SJSA1 (cell line): ENCODE measurements at places on chromosomes 6 and 20.

DNA sequence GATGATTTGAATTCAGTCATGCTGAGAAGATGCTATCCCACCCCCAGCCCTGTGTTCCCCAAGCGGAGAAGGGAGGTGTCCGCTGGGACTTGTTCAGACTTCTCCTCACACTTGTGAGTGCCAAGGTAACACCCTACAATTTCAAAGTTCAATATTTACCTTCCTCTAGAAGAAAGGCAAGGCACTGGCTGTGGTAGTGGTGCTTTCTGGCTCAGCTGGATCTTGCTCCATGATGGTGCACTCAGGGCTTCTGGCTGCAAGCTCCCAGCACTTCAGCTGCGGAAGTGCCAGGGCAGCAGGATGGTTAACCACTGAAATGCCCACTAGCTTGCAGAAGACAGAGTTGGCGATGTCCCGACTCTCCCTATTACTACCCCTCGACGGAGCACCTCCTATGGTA lies 135.4 kb downstream of the MTFR2 start:
- DNase-seq: no peak

- no peak for DNase-seq
Observed at GRCh38 chr6:15387118-15387517, 141.2 kb downstream of the JARID2 start.

- no peak for DNase-seq
Observed at GRCh38 chr6:87660226-87660911, 41.7 kb downstream of the AKIRIN2 start.

- no peak for DNase-seq
Observed at GRCh38 chr6:106557837-106558236, 71.5 kb downstream of the RTN4IP1 start.

- no peak for DNase-seq
Observed at GRCh38 chr20:52103913-52104545, 87.5 kb downstream of the ZFP64 start.

GRCh38 chr6:149053848-149054558 lies 263.5 kb upstream of the TAB2 start:
- DNase-seq: no peak

GRCh38 chr20:13990465-13990864 lies at the start of gene SEL1L2:
Gene SEL1L2, minus strand, starts transcription at chr20:13990614. Its CDS starts 80 bp downstream, at chr20:13990534.
- DNase-seq: no peak

DNA sequence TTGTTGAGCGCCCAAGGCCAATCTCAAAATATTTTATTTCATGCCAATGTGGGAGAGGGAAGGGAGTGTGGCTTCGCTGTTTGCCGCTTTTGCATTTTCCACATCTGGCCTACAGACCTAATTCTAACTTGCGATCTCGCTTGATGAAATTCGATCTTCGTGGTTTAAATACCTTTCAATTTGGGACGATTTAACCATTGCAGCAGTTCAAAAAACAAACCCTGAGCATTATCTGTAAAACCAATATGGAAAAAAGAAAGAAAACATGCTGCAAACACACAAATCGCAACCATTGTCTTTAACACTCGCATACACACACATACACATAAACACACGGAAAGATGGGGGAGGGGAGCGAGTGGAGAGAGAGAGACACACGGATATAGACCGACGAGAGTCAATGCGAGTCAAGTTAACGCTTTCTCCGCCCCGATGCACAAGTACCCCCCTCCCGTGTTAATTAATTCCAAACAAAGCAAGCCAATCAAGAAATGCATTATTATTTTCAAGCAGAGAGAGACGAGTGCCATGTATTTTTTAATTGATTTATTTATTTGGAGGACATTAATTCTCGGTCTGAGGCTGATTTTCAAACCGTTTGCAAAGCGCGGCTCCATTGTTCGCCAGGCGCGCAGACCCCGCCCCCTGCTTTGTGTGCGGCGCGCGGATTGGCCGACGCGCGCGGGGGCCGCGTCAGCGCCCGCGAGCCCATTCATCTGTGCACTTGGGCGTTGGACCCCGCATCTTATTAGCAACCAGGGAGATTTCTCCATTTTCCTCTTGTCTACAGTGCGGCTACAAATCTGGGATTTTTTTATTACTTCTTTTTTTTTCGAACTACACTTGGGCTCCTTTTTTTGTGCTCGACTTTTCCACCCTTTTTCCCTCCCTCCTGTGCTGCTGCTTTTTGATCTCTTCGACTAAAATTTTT lies at the start of gene MARCKS:
Gene MARCKS, plus strand, starts transcription at position 721 of the 931 bp plus-strand sequence. CDS start 401 bp downstream, outside the sequence.
- peak; percentile 83 for DNase-seq

- peak; percentile 35 for DNase-seq
Observed at GRCh38 chr20:61127311-61128039, 124.6 kb upstream of the CDH4 start.

- DNase-seq: peak; percentile 66
Observed at GRCh38 chr6:35165630-35166071, 24.5 kb upstream of the TCP11 start.

DNA sequence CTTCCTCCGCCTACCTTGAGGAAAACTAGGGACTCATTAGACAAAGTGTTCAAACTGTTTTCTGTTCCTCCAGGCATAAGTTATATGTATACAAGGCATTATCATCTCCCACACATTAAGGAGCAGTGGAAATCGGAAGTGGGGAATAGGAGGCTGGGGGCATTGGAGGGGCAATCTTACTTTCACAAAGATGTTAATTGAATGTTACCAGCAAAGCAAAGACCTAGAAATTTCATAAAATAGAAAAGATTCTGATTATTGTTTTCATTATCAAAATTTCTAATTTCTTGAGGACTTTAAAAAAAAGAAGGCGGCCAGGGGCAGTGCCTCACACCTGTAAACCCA lies 501.7 kb upstream of the JARID2 start:
- DNase-seq: no peak

- DNase-seq: no peak
Observed at GRCh38 chr6:152368751-152369624, 268.2 kb downstream of the SYNE1 start.

DNA sequence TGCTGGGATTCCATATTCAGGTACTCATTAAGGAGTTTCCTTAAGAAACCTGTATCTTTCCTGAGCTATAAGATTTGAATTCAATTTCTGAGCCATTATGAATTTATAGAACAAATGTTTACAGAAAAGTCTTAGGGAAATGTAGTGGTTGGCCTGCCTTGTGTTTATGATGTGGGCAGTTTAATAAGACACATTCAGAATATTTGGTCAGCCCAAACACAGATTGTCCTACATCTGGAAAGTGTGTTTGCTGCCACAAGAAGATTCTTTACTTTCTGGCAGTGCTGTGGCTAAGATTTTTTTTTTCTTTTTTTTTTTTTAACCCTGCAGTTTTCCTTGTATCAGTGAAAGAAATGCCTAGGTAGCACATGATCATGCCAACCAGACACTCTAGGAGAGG lies 15.2 kb downstream of the TBX18 start:
- DNase-seq: no peak

GRCh38 chr6:25717866-25718740 lies 36.4 kb upstream of the SLC17A4 start:
- no peak for DNase-seq

DNA sequence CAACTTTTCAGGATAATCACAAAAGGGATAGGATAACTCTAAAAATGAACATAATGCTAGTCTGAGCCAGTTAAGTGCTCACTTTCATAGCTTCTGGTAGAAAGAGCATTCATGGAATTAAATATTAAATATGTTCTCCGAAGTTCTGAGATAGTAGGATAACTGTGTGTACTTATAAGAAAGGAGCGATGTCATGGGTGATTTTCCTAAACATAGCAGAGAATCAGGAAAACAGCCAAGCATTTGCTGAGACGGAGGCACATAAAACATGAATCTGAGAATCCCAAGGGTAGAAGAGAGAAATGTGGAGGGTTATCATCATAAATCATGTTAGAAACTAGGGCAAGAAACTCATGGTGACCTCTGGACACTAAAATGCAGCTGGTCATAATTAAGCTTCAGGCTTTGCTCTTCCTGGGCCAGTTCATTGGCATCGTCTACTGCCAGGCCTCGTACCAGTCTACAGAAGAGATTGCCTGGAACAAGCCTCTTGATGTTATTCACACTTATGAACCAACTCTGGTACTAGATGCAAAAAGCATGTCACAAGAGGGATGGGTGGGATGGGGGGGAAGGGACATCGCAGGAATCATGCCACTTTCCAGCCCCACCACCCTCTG lies 436.6 kb downstream of the PRKN start:
- DNase-seq: no peak

GRCh38 chr20:9496155-9496554 lies 18.2 kb upstream of the LAMP5 start:
- no peak for DNase-seq

DNA sequence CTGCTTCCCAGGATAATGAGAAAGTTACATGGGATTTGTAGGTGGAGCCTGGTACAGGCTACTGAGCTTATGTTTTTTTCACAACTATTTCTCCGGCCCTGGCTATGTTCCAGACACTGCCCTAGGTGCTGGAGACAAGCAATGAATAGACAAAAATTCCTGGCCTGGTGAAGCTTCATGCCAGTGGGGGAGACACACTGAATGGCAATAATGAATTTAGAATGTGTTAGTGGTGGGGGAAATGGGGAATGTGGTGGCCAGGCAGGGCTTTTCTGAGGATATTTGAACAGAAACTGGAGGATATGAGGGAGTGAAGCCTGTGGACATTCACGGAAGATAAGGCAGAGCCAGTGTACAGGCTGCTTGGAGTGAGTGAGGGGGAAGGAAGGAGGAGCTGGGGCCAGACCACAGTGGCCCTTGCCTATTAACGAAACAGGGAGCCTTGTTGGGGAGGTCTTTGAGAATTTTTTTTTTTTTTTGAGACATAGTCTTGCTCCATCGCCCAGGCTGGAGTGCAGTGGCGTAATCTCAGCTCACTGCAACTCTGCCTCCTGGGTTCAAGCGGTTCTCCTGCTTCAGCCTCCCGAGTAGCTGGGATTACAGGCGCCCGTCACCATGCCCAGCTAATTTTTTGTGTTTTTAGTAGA lies 6.6 kb downstream of the FOXS1 start:
- DNase-seq: no peak

DNA sequence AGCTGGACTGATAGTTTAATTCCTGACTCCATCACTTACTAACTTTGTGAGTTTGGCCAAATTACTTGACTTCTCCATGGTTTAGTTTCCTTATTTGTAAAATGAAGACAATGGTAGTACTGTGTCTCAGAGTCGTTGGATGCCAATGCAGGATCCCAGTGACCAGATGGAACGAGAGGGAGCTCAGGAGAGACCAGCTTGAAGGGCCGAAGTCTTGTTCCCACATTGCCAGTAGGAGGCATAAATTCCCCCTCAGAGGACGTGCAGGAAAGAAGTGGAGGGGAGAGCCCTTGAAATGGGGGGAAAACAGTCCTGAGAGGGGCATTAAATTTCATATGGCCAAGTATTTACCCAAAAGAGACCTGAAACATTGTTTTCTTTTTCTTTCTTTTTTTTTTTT lies 2.1 kb upstream of the MUC22 start:
- no peak for DNase-seq

- DNase-seq: no peak
Observed at GRCh38 chr6:108250240-108250866, 10.5 kb downstream of the SNX3 start.

DNA sequence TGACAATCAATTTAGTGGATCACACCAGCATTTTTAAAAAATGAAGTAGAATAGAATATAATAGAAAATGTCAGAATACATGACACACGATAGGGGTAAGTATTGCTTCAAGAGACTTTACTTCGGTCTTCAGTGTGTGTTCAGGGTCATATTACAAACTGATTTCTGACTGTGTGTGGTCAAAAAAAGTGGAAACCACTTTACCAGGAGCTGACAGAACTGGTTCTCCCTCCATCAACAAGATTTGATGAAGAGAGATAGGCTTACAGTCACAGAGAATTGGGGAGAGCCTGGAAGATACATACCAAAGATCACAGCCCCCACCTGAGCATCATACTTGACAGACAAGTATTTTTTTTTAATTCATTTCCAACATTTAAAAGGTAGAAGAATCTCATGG lies 21.7 kb downstream of the ARMC2 start:
- no peak for DNase-seq

DNA sequence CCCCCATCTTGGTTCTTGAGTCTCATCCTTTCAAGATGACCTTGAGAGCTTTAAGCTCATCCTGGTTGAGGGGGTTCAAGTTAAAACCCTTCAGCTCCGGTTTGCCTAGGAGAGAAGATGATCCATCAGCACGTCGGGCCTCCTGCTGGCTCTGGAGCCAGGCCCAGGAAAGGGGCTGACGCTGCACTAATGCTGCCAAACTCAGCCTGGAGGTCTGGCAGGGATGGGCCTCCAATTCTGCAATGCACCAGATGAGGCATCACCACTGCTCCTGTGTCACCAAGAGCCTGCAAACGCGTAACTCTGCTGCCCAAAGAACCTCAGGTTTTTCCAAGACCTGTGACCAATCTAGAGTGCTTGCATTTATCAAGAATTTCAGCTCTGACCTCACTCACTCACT lies 6.1 kb downstream of the PDRG1 start:
- no peak for DNase-seq

- no peak for DNase-seq
Observed at GRCh38 chr6:92376691-92377090, 1042.7 kb downstream of the EPHA7 start.

DNA sequence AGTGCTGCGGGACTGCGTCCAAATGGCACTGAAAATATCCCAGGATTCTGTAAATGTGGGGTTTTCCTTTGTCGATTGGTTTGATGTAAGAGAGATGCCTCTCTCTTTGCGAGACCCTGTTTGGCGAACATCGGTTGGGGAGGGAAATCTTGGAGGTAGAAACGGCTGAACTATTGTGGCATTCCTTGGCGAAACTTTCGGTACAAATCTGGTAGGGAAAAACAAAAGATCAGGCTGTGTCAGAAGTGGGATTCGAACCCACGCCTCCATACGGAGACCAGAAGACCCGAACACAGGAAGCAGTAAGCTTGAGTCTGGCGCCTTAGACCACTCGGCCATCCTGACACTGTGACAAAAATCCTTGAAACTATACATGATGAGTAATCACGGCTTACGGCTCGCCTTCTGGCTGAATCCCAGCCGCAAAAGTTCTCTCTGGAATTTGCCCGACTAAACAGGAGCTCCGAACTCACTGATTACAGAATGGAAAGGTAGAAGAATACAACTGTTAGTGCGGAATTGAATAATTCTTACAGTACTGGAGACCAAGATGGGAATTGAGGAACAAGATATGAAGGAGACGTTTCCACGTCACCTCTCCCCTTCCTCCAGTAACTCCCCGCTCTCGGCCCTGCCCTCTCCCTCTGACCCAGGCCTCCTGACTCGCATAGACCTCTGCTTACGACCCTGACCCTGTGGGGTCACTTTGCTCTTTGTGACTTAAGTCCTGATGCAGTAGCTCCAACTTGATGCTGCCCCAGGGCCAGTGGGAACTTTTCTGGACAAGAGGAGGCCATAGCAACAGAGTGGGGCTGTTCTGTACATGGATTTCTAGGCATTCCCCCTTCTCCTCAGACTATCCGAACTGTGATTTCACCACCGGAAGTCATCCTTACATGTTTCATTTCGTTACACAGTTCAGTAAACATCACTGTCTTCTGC lies 132.8 kb upstream of the ZNF184 start:
- peak; percentile 45 for DNase-seq

GRCh38 chr20:10061641-10062040 lies 26.9 kb downstream of the ANKEF1 start:
- DNase-seq: no peak
